ENCODE measurements at places on chromosomes 3 and 15.

DNA sequence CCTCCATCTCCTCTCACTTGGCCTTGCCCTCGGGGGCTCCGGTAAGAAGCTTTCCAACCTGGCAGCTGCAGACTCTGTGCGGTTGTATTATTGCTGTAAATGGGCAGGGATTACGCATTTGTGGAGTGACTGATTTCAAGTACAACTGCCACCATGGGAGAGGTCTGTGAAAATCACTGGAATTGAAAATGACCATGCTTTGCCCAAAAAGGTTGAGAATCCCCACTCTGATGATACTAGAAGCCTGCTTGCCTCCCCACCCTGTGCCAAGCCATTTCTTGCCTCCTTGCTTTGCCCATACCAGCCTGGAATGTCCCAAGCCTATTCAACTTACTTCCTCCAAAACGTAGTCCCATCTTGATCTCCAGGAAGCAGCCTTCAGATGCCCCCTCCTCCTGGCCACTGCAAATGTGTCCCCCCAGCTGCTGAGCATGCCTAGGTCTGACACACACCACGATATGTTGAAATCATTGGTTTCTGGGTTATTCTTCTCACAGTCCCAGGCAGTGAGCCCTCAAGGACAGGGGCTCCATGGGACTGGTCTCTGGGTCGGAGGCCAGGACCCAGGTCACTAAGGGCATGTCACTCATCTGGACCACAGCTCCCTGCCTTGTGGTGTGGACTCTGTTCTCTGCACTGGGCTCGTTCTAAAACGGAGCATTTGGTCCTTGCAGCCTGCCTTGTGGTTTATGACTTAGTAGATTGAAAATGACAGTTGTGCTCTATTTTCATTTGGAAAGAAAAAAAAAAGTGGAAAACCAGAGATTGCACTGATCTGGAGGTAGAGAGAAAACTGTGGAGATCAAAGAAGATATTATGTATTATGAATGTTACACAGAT is 42.9 kb downstream of the SMAD3 start:
- no peak for DNase-seq

- DNase-seq: peak; percentile 41
Observed at GRCh38 chr3:72336821-72337479, 511.3 kb downstream of the SHQ1 start.

GRCh38 chr15:70355275-70355795 is 257.6 kb upstream of the TLE3 start:
- no peak for DNase-seq

- no peak for DNase-seq
Observed at GRCh38 chr3:64214381-64215018, 10.8 kb downstream of the PRICKLE2 start.

GRCh38 chr3:100103558-100104441 is 10.5 kb downstream of the FILIP1L start:
- DNase-seq: peak; percentile 60

- no peak for DNase-seq
Observed at GRCh38 chr3:177816667-177817208, 619.5 kb upstream of the TBL1XR1 start.

DNA sequence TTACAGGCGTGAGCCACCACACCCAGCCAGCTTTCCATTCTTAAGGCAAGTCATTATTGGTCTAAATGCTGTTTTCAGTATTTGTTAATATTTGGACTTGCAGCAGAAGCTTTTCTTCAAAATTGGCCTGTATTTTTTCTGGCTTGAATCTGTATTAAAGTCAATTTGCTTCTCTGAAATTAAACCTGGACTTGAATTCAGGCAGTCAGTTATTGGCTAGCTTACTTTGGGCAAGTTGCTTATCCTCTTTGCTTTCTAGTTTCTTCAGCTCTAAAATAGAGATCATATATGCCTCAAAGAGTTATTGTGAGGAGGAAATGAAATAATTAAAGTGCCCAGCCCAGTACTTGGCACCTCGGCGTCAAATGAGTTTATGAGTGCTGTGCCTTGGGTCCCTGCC is 17.3 kb downstream of the STARD9 start:
- DNase-seq: no peak

DNA sequence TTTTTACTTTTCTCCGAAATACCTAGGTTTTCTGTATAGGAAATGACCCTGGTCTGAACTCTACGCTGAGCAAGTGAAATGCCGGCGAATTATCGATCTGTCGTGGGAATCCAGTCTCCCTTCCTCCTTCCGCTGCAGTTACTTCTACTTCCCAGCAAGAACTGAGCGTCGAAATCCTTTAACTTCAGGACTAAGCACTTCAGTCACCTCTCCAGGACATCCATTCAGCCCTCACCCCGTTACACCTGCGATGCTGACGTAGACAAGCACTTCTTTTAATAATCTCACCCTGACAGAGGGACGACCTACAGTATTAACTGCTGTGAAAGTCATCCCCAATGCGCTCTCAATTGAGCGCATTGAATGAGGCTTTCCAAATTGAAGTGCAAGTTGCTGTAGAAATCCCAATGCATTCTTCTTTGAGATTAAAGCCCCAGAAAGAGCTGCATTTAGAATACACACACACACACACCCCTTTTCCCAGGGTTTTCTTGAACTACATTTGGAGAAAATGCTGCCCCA is 1.3 kb downstream of the TOP2B start:
- peak; percentile 24 for DNase-seq

DNA sequence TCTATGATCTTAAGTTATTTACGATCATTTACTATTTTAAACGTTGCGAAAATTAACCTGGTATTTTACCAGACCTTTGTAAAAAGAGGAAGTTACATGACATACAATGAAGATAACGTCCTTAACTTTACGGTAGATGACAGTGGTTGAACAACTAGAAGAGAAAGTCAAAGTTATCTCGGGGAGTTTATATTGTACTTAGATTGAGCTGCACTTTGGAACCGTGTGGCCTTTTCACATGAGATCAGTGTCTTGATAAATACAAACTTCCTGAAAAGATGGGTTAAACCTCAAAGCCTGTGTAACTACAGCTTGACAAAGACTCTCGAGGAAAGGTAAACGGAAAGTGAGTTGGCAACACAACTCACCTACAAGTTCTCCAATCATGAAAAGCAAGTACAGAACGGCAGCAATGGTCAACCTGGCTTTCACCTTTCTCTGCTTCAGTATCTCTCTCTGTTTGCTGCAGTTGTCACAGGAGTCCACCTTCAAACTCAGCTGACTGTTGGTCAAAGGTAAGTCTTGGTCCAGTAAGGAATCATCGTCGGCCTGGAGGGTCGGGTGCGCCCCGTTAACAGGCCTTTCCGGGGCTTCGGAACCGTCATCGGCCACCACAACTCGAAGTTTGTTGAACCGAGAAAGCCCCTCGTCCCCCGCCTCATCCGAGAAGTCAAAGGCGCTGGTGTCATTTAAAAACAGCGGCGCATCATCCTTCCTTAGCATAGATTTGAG is 793 bp downstream of the SLC30A4 start:
- DNase-seq: no peak

GRCh38 chr3:106457281-106458180 is 588.7 kb upstream of the CBLB start:
- peak; percentile 54 for DNase-seq

DNA sequence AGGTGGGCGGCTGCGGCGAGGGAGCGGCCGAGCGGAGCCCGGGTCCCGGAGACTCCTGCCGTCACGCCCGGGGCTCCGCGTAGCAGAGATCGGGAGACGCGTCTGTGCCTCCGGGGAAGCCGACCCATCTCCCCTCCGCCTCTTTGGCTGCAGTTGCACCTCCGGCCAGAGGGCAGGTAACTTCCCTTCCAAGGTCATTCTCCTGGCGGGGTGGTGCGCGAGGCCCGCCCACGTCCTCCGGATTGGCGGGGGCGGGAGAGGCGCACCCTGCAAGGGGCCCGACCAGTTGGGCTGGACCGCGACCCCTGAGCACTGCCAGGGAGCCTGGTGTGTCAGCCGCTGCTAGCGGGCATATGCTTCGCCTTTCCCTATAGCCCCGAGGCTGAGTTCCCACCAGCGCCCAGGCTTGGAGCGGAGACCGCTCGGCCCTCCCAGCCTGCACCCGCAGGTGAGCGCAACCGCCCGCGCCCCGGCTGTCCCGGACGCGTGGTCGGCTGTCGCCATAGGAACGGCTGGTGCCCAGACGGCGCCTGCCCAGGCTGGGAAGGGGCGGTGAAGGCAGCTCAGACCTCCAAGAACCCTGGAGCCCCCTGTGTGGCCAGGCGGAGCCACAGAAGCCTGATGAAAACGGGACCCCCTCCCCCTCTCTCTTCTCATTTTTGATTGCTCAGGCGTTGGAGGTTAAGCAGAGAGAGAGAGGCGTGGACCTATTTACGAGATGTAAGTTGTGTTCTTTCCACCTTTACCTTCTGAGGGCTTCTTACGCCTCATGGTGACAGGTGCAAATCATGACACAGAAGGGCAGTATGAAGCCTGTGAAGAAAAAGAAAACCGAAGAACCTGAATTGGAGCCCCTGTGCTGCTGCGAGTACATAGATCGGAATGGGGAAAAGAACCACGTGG is 453 bp downstream of the ZDHHC23 start:
- DNase-seq: peak; percentile 60

DNA sequence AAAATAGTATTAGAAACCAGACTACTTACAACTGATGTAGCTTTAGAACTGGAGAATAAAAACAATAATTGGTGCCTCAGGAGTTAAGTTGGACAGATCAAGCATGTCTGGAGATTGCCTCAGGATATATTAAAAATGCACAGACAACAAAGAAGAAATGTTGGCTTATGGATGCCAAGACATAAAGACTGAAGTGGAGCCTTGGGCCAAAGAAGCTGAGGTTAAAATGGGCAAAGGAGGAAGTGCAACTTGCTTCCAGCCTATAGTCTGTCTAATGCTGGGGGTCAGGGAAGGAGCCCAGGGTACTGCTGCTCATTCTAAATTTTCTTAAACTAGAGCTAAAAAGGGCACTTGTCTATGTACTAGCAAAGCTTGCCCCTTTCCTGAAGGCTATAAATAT is 77.5 kb downstream of the ESYT3 start:
- no peak for DNase-seq

DNA sequence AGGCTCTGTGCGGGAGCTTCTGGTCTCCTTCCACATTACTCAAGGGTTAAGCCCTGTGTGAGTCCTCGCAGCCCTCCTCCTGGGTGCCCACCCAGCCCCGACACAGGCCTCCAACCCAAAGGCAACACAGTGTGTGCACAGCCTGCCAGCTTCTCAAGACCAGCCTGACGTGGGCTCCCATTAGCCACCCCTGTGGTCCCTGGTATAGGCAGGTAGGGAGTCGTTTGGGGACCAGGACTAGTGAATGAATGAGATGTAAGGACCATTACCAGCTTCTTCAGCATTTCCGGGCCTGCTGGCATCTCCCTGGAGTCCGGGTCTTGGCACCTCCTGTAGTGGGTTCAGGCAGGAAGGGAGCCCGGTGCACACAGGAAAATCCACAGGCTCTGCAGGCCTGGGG is 20.2 kb upstream of the PLXNA1 start:
- DNase-seq: no peak

DNA sequence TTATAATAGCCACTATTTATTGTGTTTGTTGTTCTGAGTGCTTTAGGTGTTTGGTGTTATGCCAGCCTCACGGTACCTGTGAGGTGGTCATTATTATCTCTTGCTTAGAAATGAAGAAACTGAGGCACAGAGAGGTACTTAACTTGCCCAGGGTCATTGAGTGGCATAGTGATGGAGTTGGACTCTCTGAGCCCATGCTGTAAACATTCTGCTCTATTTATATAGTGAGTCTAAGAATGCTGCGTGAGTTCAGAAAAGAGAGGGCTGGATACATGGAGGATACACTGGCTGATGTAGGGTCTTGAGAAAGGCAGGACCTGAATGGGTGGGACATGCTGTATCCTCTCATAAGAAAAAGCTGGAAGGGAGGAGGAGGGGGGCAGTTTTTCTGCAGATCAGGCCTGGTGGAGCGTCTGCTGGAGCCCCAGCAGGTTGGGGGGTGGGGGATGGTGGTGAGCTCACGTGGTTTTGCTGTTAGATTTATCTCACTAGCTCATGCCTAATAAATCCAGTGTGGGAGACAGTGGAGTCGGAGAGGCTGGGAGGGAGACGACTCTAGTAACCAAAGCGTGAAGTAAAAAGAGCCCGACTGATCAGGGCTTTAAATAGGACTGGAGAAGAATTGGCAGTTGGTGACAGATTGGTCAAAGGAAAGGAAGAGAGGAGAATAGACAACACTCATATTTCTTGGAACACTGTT is 16.0 kb downstream of the MED12L start:
- DNase-seq: no peak

GRCh38 chr3:143617050-143617449 is 231.2 kb downstream of the SLC9A9 start:
- DNase-seq: no peak

GRCh38 chr3:184005941-184006507 is 11.7 kb downstream of the ABCC5 start:
- peak; percentile 89 for DNase-seq

- no peak for DNase-seq
Observed at GRCh38 chr3:145159640-145160039, 1001.3 kb downstream of the PLOD2 start.

DNA sequence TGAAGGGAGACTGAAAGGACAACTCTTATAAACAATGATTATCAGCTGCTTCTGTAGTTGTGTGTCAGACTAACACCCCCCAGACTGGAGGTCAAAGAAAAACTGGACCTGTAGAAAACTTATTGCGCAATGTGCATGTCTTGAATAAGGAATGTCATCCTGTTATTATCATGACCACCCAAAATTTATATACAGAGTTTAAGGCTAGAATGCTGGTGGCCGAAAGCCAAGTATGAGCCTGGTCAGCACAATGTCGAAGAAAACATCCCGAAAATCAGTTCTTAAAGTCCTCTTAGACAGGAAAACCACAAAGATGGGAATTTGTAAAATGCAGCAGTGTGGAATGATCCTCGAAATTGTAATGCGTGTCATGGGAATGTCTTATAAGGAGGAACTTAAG is 29.3 kb downstream of the RFTN1 start:
- DNase-seq: no peak

DNA sequence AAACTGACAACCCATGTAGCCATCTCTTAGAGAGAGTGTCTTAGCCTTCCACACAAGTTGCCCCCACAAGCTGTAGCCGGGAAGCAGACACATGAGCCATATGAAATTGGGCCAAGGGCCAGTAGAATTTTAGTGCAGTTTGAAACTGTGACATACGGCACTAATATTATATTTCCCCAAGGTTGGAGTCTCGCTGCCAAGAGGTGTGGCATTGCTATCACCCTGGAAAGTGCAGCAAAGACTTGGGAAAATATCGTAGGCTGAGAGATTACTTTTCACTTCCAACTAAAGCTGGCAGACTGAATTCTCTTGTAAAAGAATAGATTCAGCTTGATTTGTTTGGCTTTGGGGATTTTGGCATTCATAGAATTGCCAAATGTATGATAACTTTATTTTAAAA is 89.2 kb downstream of the ECT2 start:
- DNase-seq: no peak

- peak; percentile 19 for DNase-seq
Observed at GRCh38 chr3:107846279-107846852, 244.5 kb downstream of the CD47 start.

- no peak for DNase-seq
Observed at GRCh38 chr15:69930754-69931153, 167.0 kb downstream of the TLE3 start.

- DNase-seq: no peak
Observed at GRCh38 chr3:126003447-126004190, 34.6 kb downstream of the ROPN1B start.

Data from SHP77 (cell line).